ENCODE measurements at places on chromosomes 7 and 10.

DNA sequence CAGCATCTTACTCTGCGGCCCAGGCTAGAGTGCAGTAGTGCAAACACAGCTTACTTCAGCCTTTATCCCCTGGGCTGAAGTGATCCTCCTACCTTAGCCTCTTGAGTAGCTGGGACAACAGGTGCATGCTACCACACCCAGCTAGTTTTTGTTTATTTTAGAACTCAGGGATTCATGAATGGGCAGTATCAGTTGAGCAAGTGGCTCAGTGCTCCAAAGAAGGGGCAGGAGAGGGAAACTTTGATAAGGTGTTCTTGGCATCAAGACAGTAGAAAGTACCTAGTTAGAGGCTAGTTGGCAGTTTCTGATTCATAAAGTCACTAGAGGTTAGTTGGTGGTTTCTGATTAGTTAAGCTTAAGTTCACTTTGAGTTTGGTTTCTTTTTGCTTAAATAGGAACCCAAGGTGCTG, 18.4 kb downstream of the TRIM24 start:
- DNase-seq, result peak; percentile 54

- no peak for DNase-seq
These were observed 76.1 kb upstream of the ANLN start for GRCh38 chr7:36313607-36314006.

DNA sequence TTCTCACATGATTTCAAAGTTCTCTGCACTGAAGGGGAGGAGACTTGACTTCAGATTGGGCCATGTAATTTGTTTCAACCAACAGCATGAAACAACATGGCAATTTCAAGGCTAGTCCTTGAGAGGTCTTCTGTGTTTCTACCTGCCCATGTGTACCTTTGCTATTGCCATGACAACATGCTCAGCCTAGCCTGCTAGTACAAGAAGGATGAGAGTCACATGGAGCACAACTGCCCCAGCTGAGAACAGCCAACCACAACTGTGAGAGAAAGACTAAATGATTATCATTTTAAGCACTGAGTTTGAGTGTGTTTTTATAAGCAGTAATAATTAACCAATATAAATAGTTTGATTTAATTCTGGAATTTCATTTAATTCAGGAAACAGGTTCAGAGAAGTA, 41.9 kb downstream of the ANKMY2 start:
- DNase-seq, result no peak

GRCh38 chr10:76036111-76036940, 604.9 kb downstream of the LRMDA start:
- peak; percentile 6 for DNase-seq

DNA sequence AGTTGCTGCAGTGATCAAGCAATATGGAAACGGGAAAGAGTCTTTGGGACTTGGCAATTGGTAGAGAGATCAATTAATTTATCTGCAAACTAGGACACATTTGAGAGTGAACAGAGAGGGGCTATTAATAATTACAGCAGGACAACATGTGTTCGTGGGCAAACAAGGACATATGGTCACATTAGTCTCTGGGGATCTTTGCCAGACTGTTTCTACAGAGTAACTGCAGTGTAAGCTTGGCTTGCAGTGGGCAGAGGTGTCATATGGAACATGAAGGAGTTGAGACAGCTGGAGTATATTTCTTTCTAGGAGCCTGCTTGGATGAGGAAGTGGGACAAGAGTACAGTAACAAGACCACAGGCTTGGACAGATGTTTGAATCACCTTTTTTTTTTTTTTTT, 232.1 kb upstream of the LYZL1 start:
- DNase-seq, result no peak

DNA sequence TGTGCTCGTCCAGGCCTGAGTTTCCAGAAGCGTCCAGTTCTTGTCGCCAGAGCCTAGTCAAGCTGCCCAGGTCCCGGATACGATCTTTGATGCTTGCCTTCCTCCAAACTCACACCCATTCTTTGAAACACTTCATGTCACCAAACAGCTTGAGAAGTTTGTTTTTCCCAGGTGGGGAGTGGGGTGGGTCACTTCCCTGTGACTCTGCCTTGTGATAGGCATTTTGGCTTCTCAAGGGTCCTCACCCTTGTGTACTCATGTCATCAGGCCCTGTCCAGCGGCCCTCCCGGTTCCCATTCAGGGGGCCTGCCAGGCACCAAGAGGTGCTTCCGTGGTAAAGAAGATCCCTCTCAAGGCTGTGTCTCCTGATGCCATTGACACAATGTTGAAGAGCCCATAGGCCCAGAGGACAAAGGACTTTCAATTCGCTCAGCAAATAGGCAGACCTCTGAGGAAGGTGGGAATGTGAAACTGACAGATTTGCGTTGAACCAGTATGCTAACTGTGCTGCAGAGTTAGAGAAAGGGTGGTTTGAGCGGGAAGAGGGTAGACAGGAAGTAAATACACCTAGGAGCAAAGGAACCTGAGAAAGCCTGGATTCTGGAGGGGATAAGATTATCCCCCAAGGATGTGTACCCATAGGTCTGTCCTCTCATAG, 24.7 kb upstream of the SFTPA1 start:
- DNase-seq, result no peak

GRCh38 chr10:117374506-117375359, 507 bp downstream of the PDZD8 start:
- DNase-seq, result no peak

GRCh38 chr7:101779267-101779666, 38.2 kb upstream of the CUX1 start:
- DNase-seq, result no peak
